Activated naive CD4-positive, alpha-beta T cell treated with anti-CD3 and anti-CD28 coated beads, Interleukin-2, amount 50 U/mL, for 16 hours (primary cell): ENCODE measurements at places on chromosomes 5 and 9.

DNA sequence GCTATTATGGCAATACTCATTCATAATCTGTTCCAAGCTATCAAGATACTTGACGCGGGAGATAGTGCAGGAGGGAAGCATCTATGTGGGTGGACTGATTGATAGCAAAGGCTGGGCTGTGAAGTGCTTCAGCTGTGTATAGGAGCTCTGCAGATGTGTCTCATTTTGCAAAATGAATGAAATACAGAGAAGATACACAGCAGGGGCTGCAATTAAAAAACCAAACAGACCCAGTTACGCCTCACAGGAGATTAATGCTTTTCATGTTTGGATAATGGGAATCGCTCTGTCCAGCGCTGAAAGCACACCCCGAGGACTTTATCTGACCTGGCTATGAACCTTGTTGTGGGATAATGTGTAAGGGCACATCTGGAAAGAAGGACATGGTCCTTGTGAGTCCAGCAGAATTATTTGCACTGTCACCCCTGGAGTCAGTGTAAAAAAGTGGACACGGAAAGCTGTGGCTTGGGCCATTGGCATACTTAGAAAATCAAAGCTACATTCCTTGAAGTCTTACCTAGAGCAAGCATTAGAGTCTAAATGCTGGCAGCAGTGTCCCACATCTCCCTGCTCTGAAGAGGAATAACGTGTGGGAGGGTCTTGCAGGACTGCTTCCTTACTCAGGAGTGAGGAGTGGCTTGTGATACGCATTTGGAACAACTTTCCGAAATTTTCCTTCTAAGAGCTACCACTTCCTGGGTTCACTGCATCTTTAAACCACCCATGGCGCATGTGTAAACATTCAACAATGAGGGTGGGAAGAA lies 2.6 kb downstream of the SH3RF2 start:
- DNase-seq, result no peak

DNA sequence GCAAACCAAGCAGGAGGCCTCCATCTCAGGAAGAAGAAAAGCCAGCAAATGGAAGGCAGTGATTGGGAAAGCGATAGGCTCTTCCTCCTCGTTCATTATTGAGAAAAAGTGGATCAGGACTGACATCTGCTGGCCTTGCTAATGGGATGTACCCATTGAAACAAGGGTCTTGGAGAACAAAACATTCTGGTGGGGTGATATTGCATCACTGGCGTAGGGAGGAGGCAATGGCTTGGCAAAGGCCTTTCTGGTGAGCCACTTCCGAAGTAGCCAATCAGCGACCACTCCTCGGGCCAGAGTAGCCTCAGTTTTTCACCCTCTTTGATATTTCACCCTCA lies 86.7 kb upstream of the NFIB start:
- DNase-seq, result no peak

DNA sequence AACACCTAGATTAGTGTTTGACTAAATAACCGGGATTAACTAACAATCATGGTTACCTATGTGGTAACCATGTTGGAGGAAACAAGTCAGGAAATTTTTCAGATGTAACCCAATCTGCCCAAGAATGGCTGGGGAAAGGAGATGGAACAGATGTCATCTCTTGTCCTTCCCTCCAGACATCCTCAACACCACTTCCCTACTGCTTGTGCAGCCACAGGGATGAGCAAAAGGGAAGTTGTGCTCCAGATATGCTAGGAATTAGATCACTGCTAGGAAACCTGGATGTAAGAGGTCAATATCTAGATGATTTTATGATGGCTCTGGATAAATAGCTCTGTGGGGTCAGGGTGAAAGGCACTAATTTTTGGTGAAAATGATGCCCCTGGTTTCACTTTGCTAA lies 61.3 kb upstream of the ELL2 start:
- no peak for DNase-seq

DNA sequence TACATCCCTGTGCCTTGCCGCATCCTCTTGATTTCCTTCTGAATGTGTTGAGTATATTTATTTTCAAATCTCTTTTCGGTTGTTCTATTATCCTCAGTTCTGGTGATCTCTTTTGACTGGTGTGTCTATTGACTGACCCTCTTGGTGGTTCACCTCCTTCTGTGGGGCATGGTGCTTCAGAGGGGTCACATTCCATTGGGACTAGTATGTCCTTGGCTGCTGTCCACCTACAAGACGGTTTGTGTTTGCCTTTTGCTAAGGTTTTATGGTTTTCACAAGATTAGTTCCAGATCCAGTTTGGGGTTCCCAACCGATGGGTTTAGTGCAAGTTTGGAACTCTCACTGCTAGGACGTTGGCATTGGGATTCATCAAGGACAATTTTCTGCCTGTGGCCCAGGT lies 66.6 kb downstream of the PHF2 start:
- no peak for DNase-seq

- DNase-seq, result no peak
Measured at GRCh38 chr9:76703270-76703669, 61.0 kb upstream of the PCA3 start.

GRCh38 chr5:4532705-4533080 lies 607.4 kb upstream of the ADAMTS16 start:
- no peak for DNase-seq

DNA sequence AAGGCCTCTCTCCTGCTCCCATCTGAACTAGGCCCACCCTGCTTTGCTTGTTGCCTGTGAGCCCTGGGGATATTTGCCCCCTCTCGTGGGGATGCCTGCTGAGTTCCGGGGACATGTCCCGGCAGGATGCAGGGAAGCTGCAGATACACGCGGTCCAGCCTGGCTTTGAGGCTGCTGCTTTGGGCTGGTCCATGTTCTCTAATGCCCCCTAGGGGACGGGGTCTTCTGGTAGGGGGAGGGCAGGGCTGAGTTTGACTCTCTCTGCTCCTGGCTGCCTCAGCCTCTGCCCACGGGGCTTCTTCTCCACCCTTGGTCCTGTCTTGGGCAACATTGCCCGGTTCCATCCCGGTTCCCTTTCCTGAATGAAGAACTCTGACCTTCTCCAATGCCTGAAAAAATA lies 84.9 kb upstream of the ASS1 start:
- no peak for DNase-seq

DNA sequence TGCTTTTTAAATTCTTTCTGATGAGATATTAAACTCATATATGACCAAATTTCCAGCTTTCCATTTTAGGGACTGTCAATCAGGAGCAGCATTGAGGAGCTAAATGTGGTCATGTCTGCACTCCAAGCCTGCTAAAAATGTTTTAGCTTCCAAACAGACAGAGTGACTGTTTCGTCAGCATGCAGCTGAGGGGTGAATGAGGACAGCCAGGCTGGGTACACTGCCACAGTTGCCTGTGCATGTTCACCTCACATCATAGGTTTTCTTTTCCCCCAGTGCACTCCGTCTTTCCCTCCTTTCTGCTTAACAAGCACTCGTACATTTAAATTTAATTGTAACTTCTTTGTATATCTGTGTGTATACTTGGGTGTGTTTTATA lies 138.1 kb downstream of the ARRDC3 start:
- DNase-seq, result no peak

DNA sequence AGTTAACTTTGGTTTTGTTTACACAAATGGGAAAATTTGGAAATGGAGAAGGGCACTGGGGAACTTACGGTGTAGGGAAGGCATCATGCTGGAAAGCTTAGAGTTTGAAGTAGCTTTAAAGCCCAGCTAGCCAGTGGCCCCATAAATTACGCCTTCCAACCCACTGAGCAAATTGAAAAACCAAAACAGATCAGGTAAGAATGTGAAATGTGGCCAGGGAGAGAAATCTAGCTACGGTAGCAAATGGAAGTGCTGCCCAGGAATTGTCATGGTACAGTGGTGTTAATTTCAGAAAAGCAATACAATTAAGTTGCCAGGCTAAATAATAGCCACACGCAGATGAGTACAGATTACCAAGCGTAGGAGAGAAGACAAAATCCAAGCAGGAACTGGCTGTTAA lies 654.8 kb downstream of the PRELID2 start:
- DNase-seq, result no peak

DNA sequence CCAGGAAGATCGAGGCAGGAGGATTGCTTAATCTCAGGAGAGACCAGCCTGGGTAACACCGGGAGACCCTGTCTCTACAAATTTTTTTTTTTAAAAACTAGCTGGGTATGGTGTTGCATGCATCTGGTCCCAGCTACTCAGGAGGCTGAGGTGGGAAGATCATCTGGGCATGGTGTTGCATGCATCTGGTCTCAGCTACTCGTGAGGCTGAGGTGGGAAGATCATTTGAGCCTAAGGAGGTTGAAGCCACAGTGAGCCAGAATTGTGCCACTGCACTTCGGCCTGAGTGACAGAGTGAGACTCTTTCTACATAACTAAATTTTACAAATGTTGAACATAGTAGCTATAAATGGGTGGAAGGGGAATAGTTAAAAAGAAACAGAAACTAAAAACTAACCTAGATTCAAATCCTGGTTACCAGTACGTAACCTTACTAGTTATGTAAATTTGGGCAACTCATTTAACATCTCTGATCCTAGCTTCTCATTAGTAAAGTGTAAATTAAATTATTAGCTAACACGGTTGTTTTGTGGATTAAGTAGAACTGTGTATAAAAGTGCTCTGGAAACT lies 41.7 kb downstream of the TMEM161B start:
- DNase-seq, result no peak

DNA sequence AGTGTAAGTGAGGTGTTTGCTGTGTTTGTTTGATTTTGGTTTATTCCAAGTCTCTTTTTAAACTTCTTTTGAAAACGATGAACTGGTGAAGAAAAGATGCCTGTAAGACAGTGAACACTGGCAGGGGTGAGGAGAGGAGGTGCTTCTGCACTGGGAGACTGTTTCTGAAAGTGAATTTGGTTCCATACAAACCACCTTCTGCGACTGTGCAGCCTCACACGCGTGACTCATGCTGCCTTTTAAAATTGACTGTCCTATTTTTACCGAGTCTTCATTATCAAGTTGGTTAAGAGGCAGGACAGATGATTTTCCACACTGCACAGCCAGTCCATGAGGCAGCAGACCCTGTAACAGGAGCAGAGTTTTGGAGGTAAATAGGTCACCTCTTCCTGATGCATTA lies 340.6 kb downstream of the MTRR start:
- no peak for DNase-seq

GRCh38 chr5:87853541-87853940 lies 415.1 kb downstream of the TMEM161B start:
- no peak for DNase-seq

GRCh38 chr5:131758520-131758900 lies 38.3 kb downstream of the FNIP1 start:
- no peak for DNase-seq

DNA sequence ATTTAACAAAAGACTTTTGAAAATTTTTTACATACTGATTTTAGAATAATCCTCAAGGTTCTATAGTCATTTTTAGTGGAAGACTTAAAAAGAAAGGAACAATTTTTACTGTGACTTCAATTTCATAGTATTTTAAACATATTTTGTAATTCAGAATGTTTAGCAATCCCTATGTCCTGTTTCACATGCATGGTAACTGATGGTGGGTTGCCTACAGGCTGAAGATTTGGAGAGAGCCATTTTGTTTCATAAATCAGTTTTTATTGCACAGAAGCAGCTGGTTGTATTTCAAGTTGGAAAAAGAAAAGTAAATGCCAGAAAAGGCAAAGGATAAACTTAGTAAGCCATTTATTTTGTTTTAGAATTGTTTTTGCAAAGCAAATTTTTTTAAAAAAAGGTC lies 24.0 kb downstream of the STARD4 start:
- DNase-seq, result no peak

- no peak for DNase-seq
Measured at GRCh38 chr9:99451112-99451606, 229.1 kb downstream of the SEC61B start.

- no peak for DNase-seq
Measured at GRCh38 chr5:62718324-62718723, 139.7 kb downstream of the LRRC70 start.

DNA sequence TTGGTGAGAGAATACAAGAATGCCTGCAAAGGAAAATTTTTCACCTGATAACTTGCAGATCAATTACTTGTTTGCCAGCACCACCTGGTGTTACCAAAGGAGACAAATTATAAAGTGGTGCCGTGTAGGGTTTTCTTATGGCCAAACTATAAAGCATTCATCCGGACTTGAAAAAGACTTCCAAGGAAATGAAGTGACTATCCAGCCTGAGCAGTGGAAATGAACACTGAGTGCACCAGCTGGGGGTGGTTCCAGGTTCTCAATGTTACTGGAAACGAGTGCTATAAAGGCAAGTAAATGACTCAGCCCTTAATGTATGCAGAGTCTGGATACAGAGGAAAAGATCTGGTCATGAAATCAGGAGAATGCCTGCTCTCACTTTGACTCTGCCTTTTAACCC lies 113.1 kb downstream of the DNAH5 start:
- no peak for DNase-seq

- no peak for DNase-seq
Measured at GRCh38 chr5:59333416-59333815, 560.1 kb downstream of the PDE4D start.

GRCh38 chr9:16071400-16071799 lies 518.6 kb downstream of the CCDC171 start:
- DNase-seq, result no peak

GRCh38 chr9:72012646-72013045 lies 47.8 kb downstream of the C9orf57 start:
- no peak for DNase-seq

- no peak for DNase-seq
Measured at GRCh38 chr5:149267241-149267973, 4.3 kb upstream of the AFAP1L1 start.

DNA sequence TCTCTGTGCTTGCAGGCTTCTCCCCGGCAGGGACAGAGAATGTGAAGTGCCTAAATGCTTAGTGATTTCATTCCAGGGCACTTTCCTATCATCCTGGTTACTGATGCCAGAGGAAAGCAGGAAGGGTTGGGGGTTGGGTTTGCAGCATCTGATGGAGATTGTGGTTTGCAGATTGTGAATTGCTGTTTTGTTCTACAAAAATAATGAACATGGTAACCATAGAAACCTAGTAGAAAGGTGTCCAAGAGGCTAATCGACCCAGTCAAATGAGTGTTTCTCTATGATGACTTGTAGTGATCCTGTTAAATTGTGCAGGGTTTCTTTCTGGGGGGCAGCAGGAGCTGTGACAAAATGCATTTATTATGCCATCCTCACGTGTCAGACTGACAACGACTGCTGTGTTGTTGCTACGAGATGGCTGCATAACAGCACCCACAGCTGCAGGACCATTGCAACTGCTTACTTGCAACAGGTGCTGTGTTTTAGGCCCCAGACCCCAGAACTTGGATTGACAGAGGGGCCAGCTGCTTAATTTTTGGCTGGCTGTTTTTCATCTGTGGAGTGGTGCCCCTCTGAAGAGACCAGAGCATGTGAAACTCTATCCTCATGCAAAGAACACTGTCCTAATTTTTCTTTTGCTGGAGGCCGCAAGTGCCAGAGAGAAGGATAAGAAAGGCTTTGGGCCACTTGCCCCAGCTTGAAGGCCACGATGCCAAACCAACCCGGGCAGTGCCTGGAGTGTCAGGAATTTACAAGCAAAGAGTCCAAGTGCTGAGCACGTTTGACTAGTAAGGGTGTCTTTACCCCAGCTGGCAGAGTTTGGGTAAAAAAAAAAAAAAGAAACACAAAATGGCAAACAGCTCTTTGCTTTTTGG lies 397.8 kb downstream of the GADD45G start:
- DNase-seq, result no peak

- DNase-seq, result no peak
Measured at GRCh38 chr5:106822851-106823250, 847.9 kb downstream of the EFNA5 start.
